ENCODE measurements at places on chromosomes 12 and 14.

- DNase-seq: no peak
Observed at GRCh38 chr14:81153187-81153586, 67.6 kb downstream of the GTF2A1 start.

DNA sequence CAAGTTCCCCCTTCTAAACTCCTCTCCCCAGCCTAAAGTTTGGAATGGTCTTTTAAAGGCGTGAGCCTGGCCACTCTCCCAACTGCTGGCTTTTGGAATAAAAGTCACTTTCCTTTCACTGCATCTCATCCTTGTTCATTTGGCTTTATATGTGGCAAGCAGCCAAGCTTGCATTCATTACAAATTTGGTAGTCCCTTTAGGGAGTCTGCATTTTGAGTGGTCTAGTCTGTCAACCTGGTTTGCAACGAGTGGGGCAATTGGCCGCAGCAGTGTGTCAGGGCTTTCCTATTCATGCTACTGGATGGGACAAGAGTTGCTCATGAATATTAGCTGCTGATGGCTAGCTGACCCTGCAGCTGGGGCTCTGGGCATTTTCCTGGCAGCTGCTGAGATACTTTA, 57.0 kb downstream of the CATSPERB start:
- DNase-seq: no peak

GRCh38 chr14:68784226-68784910, 8.5 kb downstream of the ZFP36L1 start:
- no peak for DNase-seq

GRCh38 chr12:19415563-19415962, 23.7 kb upstream of the AEBP2 start:
- no peak for DNase-seq

GRCh38 chr14:99875836-99876235, 82.6 kb downstream of the EML1 start:
- DNase-seq: no peak

DNA sequence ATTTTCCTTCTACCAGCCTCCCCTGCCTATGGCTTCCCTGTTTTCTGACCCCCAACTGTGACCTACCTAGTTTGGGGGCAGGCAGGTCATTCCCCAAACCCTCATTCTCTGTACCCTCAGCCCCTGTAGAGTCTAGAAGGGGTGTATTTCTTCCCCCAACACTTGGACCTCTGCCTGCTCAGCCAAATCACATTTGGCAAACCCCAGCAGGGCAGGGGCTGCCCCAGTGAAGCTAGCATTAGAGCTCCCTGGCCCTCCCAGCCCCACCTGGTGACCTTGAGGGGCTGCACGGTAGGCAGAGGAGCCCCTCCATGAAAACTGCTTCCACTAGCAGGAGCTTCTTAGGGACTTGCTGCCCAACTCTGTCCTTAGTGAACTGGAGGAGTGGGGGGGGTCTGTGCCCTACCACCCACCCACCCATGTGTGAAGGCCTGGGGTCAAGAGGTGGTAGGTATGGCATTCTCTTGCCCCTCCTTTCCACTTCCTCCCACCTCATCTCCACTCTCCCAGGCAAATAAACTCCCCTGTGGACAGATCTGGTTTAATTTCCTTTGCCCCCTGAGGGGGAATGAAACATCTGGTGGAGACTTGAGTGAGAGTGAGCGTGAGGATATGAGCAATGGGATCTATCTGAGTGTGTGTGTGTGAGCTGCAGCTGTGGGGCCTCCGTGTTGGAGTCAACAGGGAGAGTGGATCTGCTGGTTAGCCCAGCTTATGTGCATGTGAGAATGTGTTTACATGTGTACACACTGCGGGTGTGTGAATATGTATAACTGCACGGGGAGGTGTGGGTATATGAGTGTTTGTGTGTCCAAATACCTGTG, 1.6 kb downstream of the NXPH4 start:
- DNase-seq: no peak

DNA sequence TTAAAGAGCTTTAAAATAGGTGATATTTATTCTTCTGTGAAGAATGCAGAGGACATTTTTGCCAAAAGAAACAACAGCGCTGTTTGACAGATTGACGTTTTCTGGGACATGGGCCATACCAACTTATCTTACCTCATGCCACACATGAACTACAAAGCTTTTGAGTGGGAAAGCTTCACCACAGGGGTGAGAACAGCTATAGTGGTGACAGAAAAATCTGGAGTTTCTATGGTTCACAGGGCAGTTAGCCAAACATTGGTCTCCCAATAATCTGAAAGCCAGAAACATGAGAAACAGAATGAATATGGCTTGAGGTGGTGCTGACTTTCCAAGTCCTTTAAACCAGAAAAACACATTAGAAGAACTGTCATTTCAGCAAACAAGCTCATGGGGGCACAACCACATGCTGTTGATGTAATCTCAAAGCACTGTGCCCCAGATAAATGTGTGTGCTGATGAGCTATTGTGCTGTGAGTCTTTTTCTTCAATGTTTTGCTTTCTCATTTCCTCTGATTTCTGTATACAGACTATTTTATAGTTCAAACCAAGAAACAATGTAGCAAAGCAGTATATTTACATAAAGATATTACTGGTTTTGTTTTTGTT, 905.4 kb downstream of the SLC16A7 start:
- no peak for DNase-seq

DNA sequence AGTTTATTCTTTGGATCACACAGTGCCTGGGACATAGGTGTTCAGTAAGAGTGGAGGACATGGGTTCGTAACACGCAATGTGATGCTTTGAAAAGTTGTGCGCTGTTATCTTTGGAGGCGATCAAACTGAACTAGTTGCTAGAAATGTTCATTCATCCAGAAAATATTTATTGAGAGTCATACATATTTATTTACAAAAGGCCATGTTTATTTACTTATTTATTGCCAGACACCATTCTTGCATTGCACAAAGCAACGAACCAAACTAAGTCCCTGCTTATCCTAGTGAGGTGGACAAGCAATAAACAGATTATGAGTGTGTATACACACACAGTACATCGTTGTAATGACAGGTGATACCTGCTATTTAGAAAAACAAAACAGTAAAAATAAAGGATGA, 12.6 kb downstream of the BHLHE41 start:
- DNase-seq: no peak

Measured in central memory CD4-positive, alpha-beta T cell (primary cell).